ENCODE measurements at places on chromosomes 13 and 19.

GRCh38 chr13:24180750-24181377 is 20.3 kb downstream of the SPATA13 start:
- no peak for DNase-seq

DNA sequence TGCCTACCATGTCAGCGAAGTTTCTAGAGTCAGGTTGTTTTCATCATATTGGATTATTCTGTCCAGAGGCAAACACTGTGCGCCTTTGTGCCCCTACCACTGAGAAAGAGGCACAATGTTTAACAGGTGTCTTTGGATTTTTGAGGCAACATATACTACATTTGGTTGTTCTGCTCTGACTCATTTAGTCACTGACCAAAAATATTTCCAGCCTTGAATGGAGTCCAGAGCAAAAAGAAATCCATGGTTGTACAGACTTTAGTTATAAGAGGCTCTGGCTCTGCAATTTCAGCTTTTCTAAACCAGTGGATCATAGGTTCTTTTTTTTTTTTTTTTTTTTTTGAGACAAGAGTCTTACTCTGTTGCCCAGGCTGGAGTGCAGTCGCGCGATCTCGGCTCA is 35.7 kb downstream of the LACC1 start:
- no peak for DNase-seq

DNA sequence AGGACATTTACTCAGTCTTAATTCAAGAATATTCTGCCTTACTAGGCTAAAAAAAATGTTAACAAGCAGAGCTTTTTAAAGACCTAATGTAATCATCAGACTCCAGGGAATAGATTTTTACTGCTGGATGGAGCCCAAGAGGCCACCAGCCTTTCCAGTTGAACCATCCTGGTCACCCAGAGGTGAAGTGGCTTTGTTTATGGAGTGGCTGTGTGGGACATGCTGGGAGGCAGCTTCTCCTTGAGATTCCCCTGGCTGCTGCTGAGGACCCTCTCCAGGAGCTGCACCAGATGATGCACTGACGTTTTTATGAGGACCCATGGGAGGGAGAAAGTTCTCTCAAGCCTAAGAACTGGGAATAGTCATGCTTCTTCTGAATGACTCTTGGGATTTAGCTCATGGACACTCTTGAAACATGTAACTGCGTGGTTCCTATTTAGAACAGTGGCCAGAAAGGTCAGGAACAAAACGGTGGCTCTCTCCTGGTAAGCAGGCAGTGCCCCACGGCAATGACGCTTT is 205.9 kb upstream of the MIR17HG start:
- DNase-seq: no peak

DNA sequence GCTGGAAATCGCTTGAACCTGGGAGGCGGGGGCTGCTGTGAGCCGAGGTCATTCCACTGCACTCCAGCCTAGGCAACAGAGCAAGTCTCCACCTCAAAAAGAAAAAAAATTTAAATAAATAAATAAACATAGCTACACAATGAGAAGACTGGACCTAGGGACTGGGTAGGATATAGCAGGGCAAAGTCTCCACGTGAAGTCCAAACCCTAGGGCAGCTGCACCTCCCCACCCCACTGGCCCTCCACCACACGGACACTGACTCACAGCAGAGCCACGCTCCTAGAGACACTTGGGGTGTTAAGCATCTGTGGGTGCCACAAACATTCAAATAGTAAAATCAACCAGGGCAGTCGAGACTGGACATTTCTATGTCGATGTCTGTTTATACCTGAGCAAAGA is 7.1 kb downstream of the LATS2 start:
- no peak for DNase-seq

- DNase-seq: peak; percentile 77
Measured at GRCh38 chr19:49403404-49404187, 15.5 kb downstream of the KASH5 start.

DNA sequence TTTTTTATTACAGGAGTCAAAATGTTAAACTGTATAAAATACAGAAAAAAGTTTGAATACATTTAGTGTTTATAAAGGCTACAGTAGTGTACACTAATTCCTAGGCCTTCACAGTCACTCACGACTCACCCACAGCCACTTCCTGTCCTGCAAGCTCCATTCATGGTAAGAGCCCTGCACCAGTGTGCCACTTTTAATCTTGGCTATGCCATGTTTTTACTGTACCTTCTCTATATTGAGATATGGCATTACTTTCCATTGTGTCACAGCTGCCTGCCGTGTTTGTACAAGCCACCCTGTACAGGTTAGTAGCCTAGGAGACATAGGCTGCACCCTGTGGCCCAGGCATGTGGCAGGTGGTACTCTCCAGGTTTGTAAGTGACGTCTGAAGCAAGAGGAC is 32.1 kb downstream of the C1QTNF9 start:
- DNase-seq: no peak

- no peak for DNase-seq
Measured at GRCh38 chr19:50327461-50328223, 1.5 kb downstream of the KCNC3 start.

DNA sequence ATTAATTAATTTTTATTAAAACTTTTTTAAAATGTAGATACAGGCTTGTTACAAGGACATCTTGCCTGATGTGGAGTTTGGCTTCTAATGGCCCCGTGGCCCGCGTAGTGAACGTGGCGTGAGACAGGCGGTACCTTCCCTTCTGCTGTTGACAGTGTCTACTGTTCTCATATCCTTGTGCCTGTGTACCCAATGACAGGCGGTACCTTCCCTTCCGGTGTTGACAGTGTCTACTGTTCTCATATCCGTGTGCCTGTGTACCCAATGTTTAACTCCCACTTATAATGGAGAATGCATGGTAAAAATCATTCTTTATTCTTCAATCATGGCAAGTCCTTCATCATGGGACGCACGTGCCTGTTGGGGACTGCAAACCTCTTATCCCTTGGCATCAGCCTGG is 79.1 kb upstream of the ZNF835 start:
- DNase-seq: no peak

GRCh38 chr13:102940143-102940542 is 94.3 kb downstream of the ERCC5 start:
- no peak for DNase-seq

- DNase-seq: peak; percentile 22
Measured at GRCh38 chr13:99677116-99677951, 176.1 kb downstream of the TM9SF2 start.
